Right kidney (tissue), 9 donors: ENCODE measurements at places on chromosomes 4 and X.

DNA sequence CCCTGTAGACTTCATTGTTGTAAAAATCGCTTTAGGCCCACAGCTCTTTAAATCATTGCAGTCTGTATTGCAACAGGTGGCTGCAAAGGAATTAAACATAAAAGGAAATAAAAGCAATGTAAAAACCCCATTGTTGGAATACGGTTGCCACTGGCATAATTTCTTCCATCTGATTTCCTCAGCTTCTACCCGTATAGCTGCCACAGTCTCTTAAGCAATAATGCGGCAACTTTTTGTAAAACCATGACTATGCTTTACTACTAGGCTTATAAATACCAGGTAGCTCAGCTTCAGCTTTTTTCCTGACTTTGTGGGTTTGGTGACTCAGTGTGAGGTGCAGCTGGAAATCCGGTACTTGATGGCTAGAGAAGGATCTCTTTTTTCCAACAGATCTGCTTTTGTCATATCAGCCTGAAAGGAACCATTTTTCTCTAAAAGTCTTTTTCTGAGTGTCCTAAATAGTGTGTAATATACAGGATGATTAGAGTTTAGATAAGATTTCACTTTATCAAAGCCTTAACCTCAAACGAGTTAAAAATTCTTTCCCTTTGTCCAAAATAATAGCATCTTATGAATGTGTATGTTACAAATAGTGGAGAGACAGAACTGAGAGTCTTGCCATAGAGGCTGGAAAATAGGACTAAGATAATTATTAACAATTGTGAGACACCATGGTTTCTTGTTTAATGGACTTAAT is 268.0 kb downstream of the ADGRL3 start:
- DNase-seq: no peak

GRCh38 chr4:14259936-14260335 is 632.4 kb upstream of the BOD1L1 start:
- no peak for DNase-seq

GRCh38 chr4:87540146-87541058 is 11.2 kb upstream of the SPARCL1 start:
- no peak for DNase-seq

GRCh38 chr4:111775556-111776297 is 369.5 kb upstream of the FAM241A start:
- no peak for DNase-seq

DNA sequence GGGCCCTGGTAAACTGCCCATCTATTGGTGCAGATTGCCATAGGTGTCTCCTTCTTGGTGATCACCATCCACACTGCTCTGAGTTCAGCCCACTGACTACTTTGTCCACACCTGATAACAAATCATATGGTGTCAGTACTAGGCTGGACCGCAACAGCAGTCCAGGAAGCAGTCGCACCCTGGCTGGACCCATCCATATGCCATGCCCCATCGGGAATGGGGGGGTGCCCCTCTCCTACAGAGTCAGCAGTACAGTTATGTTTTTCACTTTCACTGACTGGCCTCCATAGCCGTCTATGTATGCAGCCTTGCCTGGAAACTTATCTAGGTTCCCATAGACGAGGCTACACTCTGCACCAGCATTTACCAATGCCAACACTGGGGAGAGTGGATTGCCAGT is 226.1 kb downstream of the ADGRL3 start:
- DNase-seq: no peak

GRCh38 chr4:65190780-65191179 is 479.5 kb downstream of the EPHA5 start:
- DNase-seq: no peak

DNA sequence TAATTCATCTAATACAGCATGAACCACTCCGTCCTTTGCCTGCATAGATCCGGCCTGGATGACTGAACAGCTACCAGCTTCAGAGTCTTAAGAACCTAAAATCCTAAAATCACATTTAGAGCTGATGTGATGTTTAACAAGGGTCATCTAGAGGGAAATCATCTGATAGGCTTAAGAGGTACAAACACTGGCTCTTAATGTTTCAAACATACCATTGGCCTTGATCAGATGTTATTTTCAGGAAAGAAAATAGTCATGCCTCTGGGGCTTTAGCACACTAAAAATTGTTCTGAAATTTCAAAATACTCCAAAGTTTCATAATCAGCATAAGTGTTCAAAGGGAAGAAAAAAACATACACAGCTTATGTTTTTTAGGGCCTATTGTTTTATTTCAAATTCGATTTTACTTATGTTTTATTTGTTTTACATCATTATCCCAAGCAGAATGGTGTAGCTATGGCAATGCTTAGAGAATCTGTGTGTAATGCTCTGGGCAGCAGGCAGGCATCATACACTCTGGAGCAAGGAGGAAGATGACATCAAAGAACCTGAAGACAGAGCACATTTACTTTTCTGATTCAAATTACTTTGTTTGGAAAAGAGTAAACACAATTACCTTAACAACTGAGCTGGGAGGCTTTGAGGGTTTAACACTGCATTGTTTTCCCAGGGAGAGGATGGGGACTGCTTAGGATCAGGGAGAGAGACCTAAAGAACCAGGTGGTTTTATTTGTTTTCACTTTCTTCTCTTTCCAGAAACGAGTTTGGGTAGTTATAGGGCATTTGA is 25.3 kb upstream of the LEF1 start:
- DNase-seq: no peak

DNA sequence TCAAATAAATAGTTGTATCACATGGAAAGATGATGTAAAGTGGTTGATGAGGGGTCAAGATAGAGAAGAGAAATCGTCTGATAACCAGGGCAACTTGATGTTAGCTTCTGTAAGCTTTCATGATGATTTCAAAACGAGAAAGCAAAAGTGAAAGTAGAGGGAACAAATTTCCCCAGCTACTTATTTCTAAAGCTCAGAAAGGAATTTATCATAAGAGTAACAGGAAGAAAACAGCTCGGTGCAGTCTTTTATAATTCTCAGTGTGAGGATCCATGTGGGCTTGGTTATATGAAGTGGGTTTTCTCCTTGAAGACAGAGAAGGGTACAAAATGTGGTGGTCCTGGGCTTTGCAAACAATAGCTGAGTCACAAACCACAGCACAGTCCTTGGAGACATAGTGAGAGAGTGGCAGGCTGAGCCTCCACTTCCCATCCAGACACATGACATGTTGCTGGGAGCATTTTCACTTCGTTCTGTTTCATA is 32.1 kb upstream of the GLRA2 start:
- no peak for DNase-seq

- DNase-seq: no peak
Observed at GRCh38 chr4:113117358-113117702, 67.9 kb downstream of the ANK2 start.

DNA sequence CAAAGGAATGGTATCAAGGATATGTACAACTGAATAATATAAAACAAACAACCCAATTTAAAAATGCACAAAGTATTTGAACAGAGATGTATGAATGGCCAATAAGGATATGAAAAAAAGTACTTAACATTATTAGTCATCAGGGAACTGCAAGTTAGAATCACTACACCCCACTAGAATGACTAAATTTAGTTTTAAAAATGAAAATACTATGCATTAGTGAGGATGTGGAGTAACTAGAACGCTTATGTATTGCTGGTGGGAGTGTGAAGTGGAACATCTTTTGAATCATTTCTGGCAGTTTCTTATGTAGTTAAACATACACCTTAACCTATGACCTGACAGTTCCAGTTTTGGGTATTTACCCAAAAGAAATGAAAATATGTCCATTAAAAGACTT is 13.0 kb upstream of the SLC16A2 start:
- no peak for DNase-seq

DNA sequence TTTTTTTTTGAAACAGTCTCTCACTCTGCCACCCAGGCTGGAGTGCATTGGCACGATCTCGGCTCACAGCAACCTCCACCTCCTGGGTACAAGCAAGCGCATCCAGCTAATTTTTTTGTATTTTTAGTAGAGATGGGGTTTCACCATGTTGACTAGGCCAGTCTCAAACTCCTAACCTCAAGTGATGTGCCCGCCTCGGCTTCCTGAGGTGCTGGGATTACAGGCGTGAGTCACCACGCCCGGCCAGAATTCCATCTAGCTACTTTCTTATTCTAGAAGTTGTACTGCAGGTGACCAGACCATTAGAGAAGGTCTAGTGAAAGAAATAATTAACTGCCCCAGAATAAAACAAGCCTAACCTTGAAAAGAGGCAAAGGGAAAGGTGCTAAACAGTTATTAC is 2.3 kb downstream of the LRBA start:
- DNase-seq: no peak

DNA sequence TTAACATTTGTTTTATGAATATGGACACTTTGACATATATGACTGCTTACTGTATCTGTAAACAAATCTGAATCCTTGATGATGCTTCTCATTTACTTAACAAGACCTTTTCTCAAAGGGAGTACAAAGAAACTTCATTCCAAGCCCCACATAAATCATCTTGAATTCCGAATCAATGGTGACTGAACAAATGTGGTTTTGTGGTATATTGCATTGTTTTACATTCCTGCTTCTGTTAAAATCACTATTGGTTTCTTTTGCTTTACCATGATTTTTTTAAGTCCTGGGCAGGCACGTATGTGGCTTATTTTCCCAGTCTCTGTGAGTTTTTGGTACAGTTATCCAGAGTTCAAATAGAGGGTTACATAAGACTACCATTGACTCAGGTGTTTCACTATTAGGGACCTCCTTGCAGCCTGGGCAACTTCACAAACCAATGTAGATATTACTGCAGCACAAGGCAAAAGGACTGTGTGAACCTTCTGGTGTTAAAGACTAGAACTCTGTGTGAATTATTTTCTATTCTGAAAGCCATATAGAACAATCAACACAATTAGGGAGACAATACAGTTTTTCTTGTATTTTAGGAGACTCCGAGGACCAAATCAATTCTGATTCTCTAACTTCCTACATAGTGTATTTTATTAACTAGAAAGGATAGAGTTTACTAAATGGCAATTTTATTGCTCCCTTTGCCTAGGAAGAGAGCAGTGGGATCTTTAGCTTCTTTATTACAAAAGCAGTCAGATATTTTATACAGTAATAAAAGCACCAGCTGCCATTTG is 196.4 kb downstream of the GALNTL6 start:
- no peak for DNase-seq

DNA sequence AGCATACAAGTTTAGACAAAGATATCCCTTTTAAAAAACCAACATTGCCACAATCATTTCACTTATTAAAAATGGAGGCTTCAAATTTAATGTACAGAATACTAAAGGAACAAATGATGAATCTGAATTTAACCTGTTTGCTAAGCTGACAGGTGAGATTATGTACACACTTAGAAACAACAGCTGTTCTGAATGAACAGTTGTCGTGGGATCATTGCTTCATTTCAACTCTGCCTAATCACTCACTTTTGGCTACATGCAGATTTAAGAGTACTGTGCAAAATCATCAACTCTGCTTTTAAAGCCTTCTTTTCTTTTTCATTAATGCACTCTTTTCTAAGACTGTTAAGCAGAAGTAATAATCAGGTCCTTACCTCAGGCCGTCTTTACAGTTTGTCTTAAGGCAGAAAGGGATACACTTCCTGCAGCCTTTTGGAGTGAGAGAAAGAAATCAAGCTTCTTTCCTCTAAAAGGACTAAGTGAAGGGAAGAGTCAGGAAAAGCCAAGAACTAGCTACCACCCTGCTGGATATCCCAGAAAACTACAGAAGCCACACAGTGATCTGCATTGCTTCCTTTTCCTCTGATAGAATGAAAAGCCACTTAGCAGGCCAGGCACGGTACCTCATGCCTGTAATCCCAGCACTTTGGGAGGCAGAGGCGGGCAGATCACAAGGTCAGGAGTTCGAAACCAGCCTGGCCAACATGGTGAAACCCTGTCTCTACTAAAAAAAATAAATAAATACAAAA is 54.7 kb upstream of the NPNT start:
- DNase-seq: no peak

DNA sequence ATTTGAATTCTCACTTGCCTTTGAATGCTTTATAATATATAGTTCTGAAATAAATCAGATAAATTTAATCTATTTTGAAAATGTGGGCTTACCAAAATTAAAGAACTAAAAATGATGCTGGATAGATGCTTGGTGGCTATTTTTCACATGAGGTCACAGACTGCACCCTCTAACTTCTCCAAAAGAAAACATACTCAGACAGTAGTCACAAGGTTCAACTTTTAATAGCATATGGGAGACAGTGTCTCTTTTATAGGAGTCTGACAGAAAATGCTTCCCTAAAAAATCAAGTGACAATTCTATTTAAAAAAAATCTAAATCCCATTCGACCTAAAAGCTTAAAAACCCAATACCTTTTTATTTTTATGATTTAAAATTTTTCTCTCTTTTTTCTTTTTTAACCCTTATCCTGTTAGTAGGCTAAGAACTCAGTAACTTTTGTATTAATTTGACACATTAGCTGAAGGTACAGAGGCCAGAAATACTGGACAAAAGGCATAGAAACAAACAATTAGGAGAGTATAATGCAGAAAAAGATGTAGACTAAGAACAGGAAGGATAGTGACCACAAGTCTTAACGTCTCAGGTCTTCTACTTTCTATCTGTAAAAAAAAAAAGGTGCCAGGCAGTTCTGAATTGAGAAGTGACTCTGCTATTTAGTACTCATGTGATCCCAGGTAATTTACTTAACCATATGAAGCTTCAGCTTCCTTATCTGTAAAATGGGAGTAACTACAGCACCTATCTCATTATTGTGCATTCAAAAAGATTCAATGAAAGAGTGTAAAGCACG is 7.6 kb downstream of the TIGD4 start:
- no peak for DNase-seq

DNA sequence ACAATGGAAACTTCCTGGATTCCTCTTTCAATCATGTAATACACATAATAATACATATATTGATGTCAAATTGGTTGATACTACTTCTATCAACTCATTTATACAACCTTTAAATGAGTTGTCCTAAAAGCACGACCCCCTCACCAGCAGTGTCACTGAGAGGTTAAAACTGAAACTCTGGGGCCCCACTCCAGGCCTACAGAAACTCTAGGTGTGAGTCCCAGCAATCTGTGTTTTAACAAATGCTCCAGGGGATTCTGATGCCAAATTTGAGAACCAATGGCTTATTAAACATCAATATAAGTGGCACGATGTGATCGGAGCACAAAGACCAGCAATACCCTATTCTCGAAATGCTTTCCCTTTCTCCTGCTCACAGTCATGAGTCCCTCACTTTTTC is 47.9 kb downstream of the ATP8A1 start:
- no peak for DNase-seq

DNA sequence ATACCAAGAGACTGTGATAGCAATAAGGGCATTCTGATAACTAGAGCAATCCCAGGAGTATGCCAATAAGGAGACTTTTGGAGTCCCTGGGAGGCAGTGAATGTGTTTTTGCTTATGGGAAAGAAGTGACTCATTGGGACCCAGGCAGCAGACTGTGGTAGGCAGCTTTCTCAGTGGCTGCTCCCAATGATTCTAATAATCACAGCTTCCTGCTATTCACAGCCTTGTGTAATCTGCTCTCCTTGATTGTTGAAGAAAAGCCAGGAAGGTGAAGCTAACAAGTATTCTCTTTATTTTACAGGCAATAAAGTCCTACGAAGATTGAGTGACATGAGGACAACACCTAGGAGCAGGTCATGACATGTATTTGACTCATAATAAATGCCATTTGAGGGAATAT is 70.3 kb upstream of the DDX60 start:
- no peak for DNase-seq

GRCh38 chr4:116952530-116953136 is 132.7 kb downstream of the TRAM1L1 start:
- DNase-seq: no peak
